ENCODE measurements at places on chromosomes 2 and 18. TPM values are rescaled to one million over a fixed set of nuclear protein-coding genes. Genes with fewer than 3 reads are reported as not detected.

Gene FANCL
- total RNA-seq: 50.0 TPM

Gene ST3GAL5
- total RNA-seq: 89.7 TPM

Gene CD226
- 0.39 TPM for total RNA-seq

DNA sequence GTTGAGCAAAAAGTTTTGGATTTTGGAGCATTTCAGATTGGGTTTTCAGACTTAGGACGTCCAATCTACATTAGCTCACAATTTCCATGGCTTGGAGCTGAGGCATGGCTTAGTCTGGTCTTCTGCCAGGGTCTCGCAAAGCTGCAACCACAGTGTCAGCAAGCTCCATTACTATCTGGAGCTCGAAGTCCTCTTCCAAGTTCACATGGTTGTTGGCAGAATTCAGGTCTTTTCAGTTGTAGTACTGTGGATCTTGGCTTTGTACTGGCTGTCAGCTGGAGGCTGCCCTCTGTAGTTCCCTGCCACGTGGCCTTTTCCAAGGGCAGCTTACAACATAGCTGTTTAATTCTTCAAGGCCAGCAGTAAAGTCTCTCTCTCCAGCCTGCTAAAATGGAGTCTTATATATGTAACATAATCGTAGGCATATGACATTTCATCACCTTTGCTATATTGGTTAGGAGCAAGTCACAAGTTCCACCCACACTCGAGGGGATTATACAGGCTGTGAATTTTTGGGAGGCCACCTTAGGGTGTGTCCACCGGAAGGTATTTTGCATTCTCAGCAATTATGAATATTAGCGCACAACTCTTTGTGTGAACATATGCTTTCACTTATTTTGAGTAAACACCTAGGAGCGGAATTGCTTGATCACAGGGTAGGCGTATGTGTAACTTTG is 41.5 kb upstream of the EPC2 start:
- no peaks in the 10 kb centered on the region for H3K36me3 ChIP-seq
- DNase-seq: no peak
- no peak overlapping the region for H3K4me3 ChIP-seq
- no peaks in the 10 kb centered on the region for H3K4me1 ChIP-seq

Gene MEP1B
- total RNA-seq: not detected

Gene TTR
- not detected for total RNA-seq
